ENCODE measurements at places on chromosomes 12 and 14.

GRCh38 chr14:96217376-96217913 lies 12.8 kb downstream of the BDKRB2 start:
- no peak for DNase-seq

DNA sequence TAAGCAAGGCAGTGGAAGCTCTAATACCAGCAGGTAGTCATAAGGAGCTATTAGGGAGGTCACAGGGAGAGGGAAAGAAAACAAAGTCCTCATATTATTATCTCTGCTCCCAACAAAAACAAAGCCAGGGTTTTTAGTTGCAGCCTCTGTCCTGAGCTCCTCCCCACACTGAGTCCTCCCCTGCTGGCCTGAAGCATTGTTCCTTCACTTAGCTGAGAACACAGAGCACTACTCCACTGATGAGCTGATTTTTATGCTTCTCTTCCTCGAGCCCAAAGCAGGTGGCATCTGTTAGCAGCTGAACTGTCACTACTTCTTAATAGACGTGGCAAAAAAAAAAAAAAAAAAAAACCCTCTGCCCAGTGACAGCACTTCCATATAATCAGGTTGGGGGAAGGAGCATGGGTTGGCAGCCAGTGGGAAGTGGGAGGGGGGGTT lies 10.5 kb upstream of the STAC3 start:
- DNase-seq: no peak

GRCh38 chr14:46404865-46405811 lies 246.4 kb downstream of the RPL10L start:
- no peak for DNase-seq

DNA sequence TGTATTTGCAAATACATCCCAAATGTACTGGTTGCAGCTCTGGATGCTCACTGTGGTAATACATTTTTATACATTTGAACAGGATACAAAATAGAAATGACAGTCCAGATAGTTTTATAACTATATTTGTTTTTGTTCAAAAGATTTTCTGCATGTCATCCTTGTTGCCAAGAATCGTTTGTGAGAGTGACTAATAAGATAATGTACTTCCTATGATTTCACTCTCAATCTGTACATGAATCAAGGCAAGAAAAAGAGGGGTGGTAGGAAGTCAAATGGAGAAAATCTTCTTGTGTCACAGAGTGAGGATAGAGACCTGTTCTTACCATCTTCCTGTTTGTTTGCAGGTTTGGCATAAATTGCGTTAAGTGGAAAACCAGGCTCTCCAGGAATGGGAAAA lies 13.9 kb downstream of the ARPC3 start:
- no peak for DNase-seq

GRCh38 chr12:51811203-51812202 lies 37.0 kb downstream of the FIGNL2 start:
- no peak for DNase-seq

GRCh38 chr12:1800401-1801302 lies 19.7 kb upstream of the LRTM2 start:
- DNase-seq: no peak

GRCh38 chr12:4307593-4308333 lies 13.2 kb upstream of the TIGAR start:
- DNase-seq: no peak

DNA sequence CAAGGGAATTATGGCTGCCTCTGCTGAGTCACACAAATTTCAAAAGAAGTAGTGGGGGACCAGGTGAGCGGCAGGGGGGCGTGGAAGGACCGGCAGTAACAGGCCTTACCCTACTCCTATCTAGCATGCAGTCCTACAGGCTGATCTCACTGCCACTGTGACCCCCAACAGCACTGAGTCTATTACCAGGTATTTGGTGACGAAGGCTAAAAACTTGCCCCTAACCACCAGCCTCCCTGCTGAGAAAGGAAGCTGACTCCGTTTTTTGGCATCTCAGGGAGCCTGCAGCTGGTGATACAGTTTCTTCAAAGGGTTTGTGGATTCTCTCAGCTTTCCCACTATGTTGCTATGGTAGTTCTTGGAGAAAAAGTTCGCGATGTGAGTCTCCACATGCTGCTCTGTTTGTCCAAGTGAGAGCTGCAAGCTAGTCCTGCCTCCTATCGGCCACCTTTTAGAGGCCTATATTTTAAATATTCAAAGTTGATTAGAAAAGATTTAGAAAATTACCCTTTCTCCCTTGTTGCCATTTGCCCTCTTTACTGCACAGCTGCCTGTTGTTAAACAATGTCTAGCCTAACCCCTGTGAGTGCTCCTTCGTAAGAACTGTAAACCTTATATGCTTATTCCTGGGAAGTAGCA lies 57.1 kb upstream of the SLCO1B1 start:
- DNase-seq: no peak

GRCh38 chr12:51630986-51631385 lies 40.0 kb downstream of the SCN8A start:
- DNase-seq: no peak

DNA sequence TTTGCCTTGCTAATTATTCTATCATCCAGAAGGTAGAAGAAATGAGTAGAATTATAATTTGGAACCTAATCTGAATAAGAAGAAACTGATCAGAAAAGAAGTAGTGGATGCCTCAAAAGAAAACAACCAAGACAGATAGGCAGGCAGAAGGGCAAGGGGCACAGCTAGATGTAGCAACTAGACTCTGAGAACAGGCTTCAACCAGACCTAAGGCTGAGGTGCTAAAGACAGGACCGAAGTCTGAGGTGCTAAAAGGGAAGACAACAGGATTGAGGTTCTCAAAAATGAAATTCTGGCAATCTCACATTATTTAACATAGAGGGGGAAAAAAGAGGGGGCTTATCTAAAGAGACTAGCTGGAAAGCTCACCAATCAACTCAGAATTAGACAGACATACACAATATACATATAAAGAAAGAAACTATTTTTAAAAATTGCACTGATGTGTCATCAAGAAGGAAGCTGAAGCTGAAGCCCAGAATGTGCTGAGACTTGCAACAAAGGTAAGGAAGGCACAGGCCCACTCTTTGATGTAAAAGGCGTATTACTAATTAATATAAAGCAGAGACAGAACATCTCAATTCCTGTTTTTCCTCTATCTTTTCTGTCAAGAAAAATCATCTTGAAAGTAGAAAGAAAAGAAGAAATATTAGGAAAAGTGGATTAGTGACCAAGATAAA lies 43.8 kb upstream of the CSRNP2 start:
- DNase-seq: peak; percentile 17

DNA sequence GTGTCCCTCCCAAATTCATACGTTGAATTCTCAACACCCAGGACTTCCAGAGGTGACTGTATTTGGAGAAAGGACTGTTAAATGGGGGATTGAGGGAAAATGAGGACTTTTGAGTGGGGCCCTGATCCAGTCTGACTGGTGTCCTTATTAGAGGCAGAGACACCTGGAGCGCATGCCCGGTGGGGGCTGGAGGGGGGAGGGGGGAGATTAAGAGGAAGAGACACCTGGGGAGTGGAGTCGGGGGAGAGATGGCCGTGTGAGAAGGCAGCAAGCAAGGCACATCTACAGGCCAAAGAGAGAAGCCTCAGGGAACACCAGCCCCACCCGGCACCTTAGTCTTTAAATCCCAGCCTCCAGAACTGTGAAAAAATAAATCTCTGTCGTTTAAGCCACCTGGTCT lies 209.7 kb downstream of the SLC41A2 start:
- no peak for DNase-seq

- DNase-seq: peak; percentile 88
Observed at GRCh38 chr12:84912198-84913128, at the start of gene SLC6A15. Gene SLC6A15 (minus strand): TSS chr12:84912799. CDS start chr12:84892120, 20,679 bp downstream.

- no peak for DNase-seq
Observed at GRCh38 chr14:21874167-21874566, 200.5 kb upstream of the OR4E1 start.

GRCh38 chr12:25186038-25186787 lies 8.7 kb downstream of the DNAI7 start:
- DNase-seq: no peak

- DNase-seq: no peak
Observed at GRCh38 chr14:100445436-100446088, 122.4 kb downstream of the SLC25A47 start.

- DNase-seq: no peak
Observed at GRCh38 chr12:52197371-52198231, 5.8 kb upstream of the KRT80 start.

DNA sequence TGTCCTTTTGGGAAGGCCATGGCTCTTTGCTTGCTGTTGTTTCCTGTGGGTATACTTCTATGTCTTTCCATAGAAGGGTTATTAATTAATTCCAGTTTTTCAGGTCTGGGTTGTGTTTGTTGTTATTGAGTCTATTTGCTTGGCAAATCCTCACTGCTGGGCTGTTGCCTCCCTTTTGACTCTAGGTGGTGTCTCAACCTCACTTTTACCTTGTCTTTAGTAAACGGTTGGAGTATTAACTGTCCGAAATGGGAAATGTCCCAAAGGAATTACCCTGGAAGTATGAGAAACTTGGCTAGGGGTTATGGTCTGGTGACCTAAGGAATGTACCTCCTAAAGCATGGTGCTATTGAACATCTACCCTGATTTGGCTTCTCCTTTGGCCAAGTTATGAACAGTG lies 16.7 kb downstream of the PRH1 start:
- no peak for DNase-seq

GRCh38 chr14:51041883-51042282 lies 53.0 kb downstream of the TRIM9 start:
- DNase-seq: no peak

DNA sequence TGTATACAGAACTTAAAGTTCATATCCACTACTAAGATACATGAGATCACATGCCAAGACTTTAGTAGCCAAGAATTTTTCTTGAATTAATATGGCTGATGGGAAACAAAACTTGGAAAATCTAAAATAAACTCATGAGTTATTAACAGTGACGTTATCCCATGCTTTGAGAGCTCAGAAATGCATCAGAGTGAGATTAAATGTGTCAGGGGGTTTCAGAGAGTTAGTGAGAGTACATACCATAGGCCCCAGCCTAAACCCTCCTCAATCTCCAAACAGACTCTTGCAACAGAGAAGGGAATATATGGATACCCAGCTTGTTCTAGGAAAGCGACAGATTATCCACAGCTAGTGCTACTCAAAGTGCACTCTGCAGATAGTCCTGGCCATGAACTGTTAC lies 19.3 kb downstream of the SLC35F4 start:
- DNase-seq: no peak

DNA sequence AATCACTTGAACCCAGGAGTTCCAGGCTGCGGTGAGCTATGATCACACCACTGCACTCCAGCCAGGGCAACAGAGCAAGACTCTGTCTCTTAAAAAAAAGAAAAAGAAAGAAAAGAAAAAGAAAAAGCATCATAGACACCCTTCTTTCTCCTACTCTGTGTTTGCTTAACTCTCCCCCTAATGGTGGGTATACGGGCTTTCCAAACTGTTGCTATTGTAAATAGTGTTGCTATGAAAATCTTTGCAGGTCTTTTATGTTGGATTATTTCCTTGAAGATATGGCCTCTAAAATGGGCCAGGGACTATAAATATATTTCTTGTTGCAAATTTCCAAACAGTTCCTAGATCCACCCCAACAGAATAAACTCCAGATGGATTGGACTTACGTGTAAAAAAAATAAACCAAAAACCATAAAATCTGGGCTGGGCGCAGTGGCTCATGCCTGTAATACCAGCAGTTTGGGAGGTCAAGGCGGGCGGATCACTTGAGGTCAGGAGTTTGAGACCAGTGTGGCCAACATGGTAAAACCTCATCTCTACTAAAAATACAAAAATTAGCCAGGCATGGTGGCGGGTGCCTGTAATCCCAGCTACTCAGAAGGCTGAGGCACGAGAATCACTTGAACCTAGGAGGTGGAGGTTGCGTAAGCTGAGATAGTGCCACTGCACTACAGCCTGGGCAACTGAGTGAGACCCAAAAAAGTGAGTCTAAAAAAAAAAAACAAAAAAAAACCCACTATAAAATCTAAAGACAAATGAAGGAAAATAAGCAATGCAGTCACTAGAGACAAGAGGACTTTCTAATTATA lies 25.9 kb downstream of the NFKBIA start:
- DNase-seq: no peak

DNA sequence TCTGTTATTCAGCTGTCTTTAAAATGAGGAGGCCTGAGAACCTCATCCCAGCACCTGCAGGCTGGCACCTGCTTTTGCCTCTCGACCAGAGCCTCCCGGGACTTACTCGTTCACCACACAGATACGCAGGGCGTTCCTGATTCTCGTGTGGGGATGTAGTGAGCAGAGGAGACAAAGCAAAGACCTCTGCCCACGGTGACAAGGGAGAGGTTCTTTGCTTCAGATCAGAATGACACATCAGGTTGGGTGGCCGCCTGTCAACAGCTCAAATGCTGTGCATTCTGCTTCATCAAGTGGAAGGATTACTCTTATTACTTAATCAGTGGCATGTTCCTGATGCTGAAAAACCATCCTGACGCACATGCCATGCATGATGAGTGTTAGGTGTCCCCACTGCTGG lies 24.4 kb downstream of the DEGS2 start:
- no peak for DNase-seq

GRCh38 chr12:122096014-122096413 lies 17.5 kb downstream of the MLXIP start:
- DNase-seq: no peak

DNA sequence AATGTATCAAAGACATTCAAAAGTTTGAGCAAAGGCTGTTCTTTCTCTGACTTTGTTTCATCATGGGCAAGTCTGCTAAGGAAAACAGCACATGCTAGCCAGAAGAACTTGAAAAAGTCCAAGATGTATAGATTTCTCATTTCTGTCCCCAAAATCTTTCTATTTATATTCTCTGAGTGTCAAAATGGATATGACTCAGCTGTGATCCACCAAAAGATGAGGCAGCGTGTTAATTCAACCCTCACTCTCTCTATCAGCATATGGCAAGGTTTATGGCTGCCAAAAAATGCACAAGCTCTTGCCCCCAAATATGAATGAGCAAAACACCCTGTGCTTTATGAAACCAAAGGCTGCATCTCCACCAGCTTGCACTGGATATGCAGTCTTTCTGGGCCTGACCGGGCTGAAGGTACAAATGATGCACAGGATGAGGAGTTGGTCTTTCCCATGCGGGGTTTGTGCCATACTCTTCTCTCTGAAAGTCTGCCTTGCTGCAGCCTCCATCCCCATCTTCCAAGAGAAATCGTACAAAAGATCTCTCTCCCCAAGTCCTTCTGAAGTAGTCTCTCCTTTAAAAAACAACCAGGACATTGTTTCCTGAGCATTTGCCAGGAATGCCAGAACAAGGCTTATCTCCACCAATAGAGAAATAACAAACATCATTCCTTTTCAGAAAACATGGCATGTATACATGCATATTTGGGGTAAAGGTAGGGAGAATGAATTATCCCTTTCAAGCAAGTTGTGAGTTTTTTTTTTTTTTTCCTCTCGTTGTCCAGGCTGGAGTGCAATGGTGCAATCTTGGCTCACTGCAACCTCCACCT lies 203.4 kb downstream of the TMX1 start:
- no peak for DNase-seq

GRCh38 chr12:46786774-46787173 lies 39.0 kb downstream of the SLC38A4 start:
- DNase-seq: no peak
